Kidney epithelial cell (primary cell): ENCODE measurements at places on chromosomes 3 and 15.

GRCh38 chr3:181362378-181362777, 349.3 kb upstream of the SOX2 start:
- DNase-seq: no peak

- DNase-seq: no peak
Observed at GRCh38 chr3:86594838-86595237, 396.1 kb downstream of the VGLL3 start.

DNA sequence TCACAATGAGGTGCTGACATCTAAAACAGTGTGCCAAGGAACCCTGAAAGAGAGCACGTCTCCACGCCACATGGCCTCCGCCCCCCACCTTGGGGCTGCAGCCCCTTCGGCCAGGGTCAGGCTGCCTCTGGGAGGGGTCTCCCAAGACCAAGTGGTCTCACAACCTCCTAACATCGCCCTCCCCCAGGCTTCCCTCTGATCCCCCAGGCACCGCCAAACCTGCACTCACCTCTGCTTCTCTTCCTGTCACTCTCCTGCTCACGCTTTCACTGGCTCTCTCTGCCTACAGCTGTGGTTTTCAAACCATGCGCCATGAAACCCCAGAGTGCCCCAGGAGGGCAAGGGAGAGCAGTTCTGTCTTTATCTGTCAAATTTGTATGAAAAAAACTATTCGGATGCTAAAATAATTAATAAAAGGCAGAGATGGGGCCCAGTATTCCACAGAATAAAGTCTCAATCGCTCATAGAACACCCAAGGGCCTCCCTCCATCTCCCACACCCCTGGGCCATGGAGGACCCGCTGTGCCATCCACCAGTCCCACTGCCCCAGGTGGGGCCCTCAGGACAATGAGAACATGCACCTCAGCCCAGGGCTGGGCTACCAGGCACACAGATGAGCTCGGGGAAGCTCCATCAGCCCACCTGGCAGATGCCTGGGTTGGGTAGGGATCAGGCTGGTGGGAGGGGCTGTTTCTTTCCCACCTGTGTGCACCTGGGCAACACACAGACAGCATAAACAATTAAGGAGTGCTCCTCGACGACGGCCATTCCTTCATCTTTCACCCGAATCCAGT, 21.5 kb downstream of the CYFIP1 start:
- no peak for DNase-seq

DNA sequence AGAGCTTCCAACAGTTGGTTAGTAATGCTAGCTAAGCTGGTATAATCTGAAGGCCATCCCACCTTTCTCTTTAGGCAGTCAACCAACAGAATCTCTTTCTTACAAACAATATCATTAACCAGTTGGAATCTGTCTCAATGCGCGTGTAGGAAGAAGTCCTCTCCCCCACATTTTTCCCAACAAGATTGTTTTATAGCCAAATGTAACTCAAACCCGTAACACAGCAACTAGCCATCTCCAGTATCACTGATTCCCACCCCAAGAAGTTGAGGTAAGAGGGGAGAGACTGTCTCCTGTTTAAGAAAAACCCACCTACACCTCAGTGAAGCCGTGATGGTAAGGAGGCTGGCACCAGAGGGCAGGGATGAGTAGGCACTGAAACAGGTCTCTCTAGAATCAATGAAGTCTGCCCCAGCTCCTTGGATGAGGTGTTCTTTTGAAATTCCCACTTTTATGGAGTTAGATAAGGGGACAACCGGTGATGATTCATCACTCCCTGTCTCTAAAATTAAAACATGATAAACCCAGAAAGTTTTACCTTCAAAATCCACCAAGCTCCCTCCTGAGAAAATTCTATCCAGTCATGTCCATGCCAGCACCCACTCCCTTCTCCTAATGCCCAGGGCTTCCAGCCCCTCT, 30.9 kb downstream of the CDC25A start:
- DNase-seq: no peak
